ENCODE measurements at places on chromosomes 1 and 21. TPM values are rescaled to one million over a fixed set of nuclear protein-coding genes. Genes with fewer than 3 reads are reported as not detected.

LMX1A gene
- total RNA-seq, result not detected

LRRC53 gene
- total RNA-seq, result not detected

TNFRSF4 gene
- 9.0 TPM for total RNA-seq

PPM1J gene
- 1.7 TPM for total RNA-seq

OLIG2 gene
- total RNA-seq, result not detected

SYCP1 gene
- total RNA-seq, result 0.38 TPM

ARHGEF10L gene
- total RNA-seq, result 33.5 TPM

GLIS1 gene
- 1.4 TPM for total RNA-seq

C1QC gene
- 461 TPM for total RNA-seq

MYOC gene
- 93.0 TPM for total RNA-seq

VANGL1 gene
- total RNA-seq, result 4.9 TPM

HES3 gene
- not detected for total RNA-seq

HTR1D gene
- not detected for total RNA-seq

FCRL6 gene
- 1.8 TPM for total RNA-seq

TPTE gene
- not detected for total RNA-seq

RHBDL2 gene
- 1.6 TPM for total RNA-seq

LCE1B gene
- total RNA-seq, result not detected

VTCN1 gene
- total RNA-seq, result not detected

PLA2G5 gene
- total RNA-seq, result 0.60 TPM

TTC22 gene
- total RNA-seq, result 0.88 TPM

HHAT gene
- 3.4 TPM for total RNA-seq

CR1 gene
- total RNA-seq, result 9.1 TPM

KRTAP12-2 gene
- not detected for total RNA-seq

SPRR2A gene
- total RNA-seq, result not detected

EDN2 gene
- total RNA-seq, result not detected

SYPL2 gene
- total RNA-seq, result 2.3 TPM

MPL gene
- total RNA-seq, result not detected

PTGFR gene
- total RNA-seq, result 0.48 TPM

ODF2L gene
- 67.9 TPM for total RNA-seq

RAB42 gene
- 8.5 TPM for total RNA-seq

SYT2 gene
- not detected for total RNA-seq

TMEM79 gene
- total RNA-seq, result 1.5 TPM

INSRR gene
- total RNA-seq, result 0.06 TPM

KCNE2 gene
- not detected for total RNA-seq

MEGF6 gene
- total RNA-seq, result 60.1 TPM

C1orf53 gene
- total RNA-seq, result 2.9 TPM

GPR137B gene
- 37.7 TPM for total RNA-seq

FCGR3B gene
- 5.7 TPM for total RNA-seq

SLFNL1 gene
- total RNA-seq, result 0.37 TPM

GPR52 gene
- total RNA-seq, result 1.9 TPM

SLC9C2 gene
- total RNA-seq, result not detected

CYP4A22 gene
- 1.0 TPM for total RNA-seq

PMVK gene
- 9.0 TPM for total RNA-seq

MOB3C gene
- total RNA-seq, result 30.0 TPM

GPR37L1 gene
- total RNA-seq, result not detected

KRTAP7-1 gene
- not detected for total RNA-seq
